ENCODE measurements at places on chromosomes 2 and 18.
A peak's percentile ranks its signal among the peaks of the same experiment; 100 is the strongest.

DNA sequence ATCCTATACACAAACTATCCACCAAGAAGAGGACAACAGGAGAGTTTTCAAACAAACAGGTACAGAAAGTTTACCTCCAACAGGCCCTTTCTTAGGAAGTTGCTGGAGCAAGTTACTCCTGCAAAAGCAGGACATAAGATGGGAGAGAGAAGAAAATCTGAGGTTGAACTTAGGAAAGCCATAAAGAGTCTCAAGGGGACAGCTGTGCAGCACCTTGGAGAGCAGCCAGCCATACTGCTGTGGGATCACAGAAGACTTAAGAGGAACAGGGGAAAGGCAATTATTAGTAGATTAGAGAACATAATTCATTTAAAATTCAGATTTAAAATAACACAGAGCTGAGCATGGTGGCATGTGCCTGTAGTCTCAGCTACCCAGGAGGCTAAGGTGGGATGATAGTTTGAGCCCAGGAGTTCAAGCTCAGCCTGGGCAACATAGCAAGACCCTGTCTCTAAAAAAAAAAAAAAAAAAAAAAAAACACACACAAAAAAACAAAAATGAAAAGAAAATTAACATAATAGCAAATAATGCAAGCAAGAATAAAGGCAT, 148.1 kb upstream of the SIX3 start:
- ATAC-seq = peak; percentile 67

DNA sequence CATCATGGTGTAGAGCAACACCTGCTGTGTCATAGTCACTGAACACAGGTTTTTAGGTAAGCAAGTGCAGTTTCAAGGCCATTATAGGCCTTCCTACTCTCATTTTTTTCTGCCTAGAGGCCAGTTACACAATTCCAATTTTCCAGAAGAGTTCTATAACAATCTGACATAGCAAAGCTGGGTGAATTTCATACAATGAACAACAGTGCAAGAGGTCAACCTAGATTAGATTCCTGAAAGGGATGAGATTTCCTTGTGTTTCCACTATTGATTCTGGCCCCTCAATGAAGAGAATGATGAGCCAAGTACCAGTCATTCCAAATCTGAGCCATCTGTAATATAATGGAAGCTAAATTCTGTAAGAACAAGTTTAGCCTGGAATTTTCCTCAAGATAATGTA, 15.3 kb upstream of the CD28 start:
- ATAC-seq = no peak

DNA sequence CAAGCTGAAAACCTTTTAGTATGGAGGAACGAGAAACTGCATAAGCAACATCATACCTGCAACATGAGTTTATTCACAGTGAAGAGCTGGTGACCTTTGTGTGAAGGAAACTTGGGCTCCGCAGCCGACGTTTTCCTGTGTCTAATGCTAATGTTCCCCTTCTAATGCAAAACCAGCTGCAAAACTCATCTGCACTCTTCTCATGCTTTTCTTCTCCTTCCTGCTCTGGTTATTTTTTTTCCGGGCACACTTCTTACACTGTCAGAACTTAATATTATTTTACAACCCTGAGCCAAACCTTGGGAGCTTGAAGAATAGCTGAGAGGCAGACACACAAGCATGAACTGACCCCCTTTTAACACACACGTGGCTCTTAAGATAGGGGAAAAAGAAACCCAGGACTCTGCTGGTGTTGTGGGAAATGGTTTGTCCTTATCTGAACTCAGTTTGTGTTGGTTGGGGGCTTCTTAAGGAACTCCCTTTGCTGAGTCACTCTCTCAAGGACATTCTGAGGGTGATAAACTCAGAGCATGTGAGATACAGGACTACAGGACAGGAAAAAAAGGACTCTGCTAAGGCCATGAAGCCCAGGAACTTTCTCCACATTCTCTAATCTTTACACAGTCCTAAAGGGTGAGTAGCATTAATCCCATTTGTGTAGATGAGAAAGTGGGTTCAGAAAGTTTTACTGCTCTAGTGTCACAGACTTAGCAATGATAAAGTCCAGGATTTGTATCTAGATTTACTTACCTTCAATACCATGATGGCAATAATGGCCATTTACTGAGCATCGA, 439.3 kb upstream of the TRIB2 start:
- ATAC-seq = no peak

DNA sequence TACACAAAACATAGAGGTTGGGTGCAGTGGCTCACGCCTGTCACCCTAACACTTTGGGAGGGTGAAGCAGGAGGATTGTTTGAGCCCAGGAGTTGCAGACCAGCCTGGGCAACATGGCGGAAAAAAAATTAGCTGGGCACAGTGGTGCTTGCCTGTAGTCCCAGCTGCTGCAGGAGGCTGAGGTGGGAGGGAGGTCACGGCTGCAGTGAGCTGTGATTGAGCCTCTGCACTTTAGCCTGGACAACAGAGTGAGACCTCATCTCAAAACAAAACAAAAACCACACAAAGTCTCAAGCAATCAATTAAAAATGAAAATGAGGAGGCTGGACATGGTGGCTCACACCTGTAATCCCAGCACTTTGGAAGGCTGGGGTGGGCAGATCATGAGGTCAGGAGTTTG, 4.9 kb downstream of the NOP58 start:
- ATAC-seq = no peak

- no peak for ATAC-seq
Observed at GRCh38 chr2:228543117-228543516, 361.6 kb upstream of the SPHKAP start.

DNA sequence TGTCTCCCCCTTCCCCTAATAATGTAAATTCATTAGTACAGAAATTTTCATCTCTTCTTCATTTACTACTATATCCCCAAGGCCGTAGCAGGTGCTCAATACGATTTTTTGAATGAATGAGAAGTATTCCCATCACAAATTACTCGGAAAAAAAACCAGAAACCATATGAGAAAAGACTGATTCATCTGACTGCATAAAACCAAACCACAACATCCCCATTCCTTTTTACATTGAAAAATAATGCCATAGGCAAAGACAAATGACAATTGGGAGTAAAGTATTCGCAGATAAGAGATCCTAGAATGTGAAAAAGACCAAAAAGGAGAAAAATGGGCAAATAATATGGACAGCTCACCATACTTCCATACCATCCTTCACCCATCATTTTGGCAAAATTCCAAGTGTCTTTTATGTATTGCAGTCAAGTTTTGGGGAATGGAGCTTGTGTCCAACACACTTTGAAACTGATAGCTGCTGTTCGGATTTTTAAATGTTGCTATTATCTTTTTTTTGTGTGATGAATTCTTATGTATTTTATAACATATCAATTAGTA, 1.5 kb downstream of the ZC3H8 start:
- no peak for ATAC-seq

DNA sequence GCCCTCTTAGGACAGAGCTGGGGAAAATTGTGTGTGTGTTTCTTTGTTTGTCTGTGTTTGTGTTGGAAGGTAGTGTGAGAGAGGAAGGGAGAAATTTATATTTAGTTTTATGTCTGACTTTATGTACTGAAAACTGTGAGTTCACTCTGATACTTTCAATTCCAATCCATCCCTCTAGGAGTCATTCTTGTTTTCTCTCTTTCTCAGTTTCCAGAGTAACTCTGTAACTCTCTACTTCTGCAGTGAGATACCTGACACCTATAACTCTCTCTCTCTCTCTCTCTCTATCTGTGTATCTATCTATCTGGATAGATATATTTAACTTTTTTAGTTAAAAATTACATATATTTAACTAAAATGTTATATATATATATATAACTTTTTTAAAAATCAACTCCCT, 128.7 kb downstream of the UBR3 start:
- no peak for ATAC-seq

GRCh38 chr2:236610991-236611821, 41.6 kb downstream of the ACKR3 start:
- no peak for ATAC-seq

- ATAC-seq = no peak
Observed at GRCh38 chr2:234770715-234771141, 181.1 kb upstream of the SH3BP4 start.

All from SK-N-SH treated with all-trans-retinoic acid at 6 μM for 48 hours (cell line).